Ecto neural progenitor cell (in vitro differentiated cells): ENCODE measurements at places on chromosomes 7 and 10.

DNA sequence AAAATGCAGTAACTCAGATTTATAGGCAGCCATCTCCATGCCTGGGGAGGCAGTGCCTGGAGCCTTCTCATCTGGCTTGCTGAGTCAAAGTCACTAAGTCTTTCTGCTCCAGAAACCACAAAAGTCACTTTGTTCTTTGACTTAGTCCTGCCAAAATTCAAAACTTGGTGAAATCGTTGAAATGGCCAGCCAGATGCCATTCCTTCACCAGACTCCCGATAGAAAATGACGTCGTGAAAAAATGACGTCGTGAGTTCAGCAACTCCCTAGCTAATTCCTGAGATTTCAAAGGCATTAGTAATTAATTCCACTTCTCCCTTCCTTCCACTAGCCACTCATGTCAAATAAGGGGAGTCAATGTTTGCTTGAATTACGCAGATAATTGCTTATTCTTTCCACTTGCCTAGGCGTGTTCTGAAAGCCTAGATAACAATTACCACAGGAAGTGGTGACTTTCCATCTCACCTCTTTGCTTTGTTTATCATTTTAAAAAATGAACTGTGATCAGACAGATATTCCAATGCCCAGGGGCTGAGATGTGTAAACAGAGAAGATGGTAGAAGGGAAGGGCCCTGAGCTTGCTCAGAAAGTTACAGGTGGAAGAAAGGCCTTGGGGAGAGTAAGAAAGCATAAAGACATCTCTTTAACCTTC lies 48.5 kb upstream of the OSBPL3 start:
- DNase-seq, result no peak

- DNase-seq, result no peak
These were observed 8.0 kb upstream of the TNRC18 start for GRCh38 chr7:5431560-5432015.

GRCh38 chr10:89632824-89633223 lies 12.2 kb downstream of the PANK1 start:
- no peak for DNase-seq

- no peak for DNase-seq
These were observed 133.0 kb downstream of the VIPR2 start for GRCh38 chr7:159011722-159012022.

GRCh38 chr10:77726732-77727131 lies 89.1 kb upstream of the KCNMA1 start:
- DNase-seq, result no peak

DNA sequence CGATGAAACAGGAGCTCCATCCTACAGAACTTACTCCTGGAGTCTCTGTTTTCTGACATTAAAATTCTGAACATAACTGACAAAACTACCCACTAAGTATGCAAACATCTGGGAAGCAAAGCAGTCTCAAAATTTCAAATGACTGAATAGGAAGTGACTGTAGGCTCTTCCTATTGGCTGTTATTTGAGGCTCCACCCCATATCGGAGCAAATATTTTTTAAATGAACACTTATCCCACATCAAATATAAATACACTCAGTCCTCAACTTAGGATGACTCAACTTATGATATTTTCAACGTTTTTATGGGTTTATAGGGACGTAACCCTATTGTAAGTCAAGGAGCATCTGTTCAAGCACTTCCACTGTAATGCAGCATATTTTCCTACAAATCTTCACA lies 8.8 kb downstream of the HSPA12A start:
- no peak for DNase-seq

DNA sequence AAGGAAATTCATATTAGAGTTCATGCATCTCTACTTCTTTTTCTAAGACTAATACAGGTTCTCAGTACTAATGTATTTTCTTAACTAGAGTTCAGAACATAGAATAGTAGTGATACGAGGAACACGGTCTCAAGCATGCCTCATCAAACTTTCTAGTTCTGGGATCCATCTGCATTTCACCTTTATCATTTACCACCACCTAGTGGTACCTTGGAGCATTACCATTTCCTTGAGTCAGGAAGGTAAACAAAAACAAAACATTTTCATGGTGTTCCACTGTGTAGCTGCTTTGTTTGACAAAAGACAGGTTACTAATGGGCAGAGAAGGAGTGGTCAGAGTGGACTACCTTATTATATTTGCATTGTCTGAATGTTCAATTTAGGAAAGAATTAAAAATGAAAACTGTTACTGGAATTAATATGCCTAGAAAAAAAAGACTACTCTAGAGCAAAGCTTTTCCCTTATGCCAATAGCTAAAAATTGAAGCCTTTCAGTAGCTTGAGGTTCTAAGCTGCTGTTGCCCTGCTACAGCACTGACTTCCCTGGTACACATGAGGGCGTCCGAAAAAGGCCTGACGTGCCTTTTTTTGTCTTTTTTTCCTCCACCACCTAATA lies 44.5 kb downstream of the STARD3NL start:
- no peak for DNase-seq

GRCh38 chr10:116972131-116972530 lies 32.9 kb downstream of the SHTN1 start:
- no peak for DNase-seq

DNA sequence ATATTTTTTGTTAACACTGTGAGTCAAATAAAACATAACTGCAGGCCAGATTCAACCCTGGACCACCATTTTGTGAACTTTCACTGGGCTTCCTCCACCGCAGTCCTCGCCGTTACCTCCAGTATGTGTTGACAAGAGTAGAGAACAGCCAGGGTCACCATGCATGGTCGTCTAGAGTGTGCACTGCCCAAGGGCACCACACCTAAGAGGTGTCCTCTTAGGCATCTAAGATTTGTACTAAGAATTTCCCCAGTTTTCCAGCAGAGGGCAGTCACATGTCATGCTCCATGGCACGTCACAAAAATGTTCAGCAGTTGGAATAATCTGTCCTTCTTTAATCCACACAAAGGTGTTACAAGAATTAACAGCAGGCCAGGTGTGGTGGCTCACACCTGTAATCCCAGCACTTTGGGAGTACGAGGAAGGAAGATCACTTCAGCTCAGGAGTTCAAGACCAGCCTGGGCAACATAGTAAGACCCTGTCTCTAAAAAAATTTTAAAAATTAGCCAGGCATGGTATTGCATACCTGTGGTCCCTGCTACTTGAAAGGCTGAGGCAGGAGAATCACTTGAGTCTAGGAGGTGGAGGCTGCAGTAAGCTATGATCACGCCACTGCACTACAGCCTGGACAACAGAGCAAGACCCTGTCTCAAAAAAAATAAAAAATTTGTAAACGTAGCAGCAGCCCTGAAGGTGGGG lies 71.2 kb upstream of the FOXK1 start:
- no peak for DNase-seq

- no peak for DNase-seq
These were observed 421.0 kb downstream of the THSD7A start for GRCh38 chr7:11410656-11411644.

GRCh38 chr10:101000127-101000914 lies 713 bp downstream of the LZTS2 start:
- DNase-seq, result no peak

DNA sequence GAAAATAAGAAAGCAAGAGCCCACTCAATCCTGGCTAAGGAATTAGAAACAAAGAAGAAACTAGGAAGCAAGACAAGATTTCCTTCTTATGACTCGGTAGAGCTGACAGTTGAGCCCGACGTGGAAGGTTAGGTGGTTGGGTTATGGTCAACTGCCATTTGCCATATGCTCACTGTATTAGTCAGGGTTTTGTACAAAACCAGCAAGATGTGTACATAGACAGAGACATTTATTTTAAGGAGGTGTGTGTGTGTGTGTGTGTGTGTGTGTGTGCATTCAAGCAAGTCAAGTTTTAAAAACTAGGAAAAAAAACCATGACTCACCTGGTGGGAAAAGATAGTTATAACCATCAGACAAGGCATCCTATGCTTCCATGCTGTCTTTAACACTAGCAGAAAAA lies 158.5 kb downstream of the VPS50 start:
- DNase-seq, result no peak

DNA sequence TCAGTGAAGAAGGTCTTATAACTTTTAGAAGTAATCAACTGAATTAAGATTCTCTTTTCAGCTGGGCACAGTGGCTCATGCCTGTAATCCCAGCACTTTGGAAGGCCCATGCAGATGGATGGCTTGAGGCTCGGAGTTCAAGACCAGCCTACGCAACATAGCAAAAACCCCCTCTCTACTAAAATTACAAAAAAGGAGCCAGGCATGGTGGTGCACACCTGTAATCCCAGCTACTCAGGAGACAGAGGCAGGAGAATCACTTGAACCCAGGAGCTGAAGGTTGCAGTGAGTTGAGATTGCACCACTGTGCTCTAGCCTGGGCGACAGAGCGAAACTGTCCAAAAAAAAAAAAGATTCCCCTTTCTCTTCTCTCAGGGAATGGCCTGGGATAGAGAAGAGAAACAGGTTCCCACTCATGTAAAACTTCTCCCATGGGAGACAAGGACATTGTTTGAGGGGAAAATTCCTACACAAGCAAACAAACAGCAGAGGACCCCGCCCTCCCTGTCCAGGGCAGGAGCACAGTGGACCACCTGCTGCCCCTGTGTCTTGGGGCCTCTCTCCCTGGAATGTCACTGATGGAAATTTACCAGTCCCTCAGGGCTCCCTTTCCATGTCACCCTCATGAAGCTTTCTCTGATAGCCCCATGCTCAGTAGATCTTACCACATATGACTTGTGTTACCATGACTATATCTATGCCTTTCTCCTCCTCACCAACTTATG lies 5.6 kb downstream of the IL2RA start:
- DNase-seq, result peak; percentile 7

- DNase-seq, result peak; percentile 37
These were observed 103.7 kb downstream of the TCERG1L start for GRCh38 chr10:131207584-131208532.

GRCh38 chr10:71259815-71260501 lies 47.6 kb downstream of the UNC5B start:
- DNase-seq, result no peak

GRCh38 chr7:36723951-36724664 lies at the start of gene AOAH:
AOAH (minus strand) TSS chr7:36724494; CDS start chr7:36724148, 346 bp downstream.
- DNase-seq, result no peak

DNA sequence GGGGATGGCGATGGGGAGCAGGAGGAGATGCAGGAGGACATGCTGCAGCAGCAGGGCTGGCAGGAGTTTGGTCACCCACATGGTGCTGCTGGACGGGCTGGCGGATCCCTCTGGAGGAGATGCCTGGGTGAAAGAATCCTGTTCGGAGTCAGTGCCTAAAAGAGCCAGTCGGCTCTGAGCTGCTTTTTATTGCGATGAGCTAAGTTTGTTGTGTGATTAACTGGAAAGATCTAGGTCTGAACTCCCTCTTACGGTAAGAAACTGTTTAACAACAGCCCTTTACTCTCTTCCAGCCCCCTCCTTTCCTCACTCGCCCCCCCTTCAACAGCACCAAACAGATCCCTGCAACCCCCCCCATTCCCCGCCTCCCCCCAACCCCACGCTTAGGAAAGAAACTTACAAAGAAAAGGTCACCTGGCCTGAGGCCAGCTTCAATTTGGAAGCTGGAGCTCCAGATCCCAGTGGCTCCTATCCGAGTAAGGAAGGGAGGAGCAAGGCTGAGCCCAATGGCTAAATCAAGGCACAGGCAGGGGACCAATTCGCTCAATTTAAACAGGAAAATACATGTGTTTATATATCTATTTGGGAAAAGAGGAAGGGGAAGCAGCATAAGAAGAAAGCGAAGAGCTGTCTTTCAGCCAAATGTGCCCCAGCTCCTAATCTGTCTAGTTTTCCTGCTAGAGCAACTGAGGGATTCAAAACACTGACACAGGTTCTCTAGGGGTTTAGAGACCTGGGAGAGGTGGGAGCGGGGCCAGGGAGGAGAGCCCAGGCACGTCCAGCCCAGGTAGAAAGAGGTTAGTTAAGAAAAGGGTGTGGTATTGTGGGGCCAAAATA lies at the start of gene HGF:
TSS of gene HGF (minus strand) at position 157 of the 837 bp plus-strand sequence. CDS start at position 81, 76 bp downstream.
- DNase-seq, result peak; percentile 57

- DNase-seq, result no peak
These were observed 26.8 kb downstream of the PRPF18 start for GRCh38 chr10:13613519-13613918.

GRCh38 chr7:142594078-142594477 lies 155.2 kb upstream of the PRSS1 start:
- DNase-seq, result no peak

GRCh38 chr7:130381468-130382312 lies 1.4 kb downstream of the CPA1 start:
- DNase-seq, result peak; percentile 63

DNA sequence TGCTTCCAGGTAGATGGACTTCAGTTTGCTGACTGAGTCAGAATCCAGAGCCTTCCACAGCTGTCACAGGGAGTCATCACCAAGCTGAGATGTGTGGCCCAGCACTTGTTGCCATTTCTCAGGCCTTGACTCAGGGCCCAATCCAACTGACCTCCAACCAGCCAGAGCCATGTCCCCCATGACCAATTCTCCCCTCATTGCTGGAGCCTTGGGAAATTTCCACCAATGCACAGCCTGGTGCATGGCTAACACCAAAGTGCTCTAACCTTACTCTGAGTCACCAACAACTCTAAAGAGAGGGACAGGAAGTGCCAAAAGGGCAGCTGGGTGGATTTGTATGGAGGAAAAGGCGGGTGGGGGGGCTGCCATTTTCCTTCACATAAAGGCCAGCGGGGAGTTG lies 13.4 kb upstream of the GLI3 start:
- no peak for DNase-seq

DNA sequence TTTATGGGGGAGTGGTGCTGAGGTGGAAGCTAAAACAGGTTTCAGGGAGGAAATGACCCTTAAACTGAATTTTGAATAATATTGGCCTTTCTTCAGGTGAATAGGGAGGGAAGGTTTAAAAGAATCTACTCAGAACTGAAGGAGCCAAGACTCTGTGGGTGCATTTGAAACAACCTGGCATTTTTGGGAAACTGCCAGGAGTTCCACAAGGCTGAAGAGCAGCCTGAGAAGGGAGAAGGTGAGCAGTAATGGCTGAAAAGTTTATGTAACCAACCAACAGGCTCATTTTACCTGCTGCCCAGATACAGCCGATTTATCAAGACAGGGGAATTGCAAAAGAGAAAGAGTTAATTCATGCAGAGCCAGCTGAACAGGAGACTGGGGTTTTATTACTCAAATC lies 4.0 kb upstream of the PANK1 start:
- DNase-seq, result no peak

- no peak for DNase-seq
These were observed 184.7 kb downstream of the EXOC4 start for GRCh38 chr7:133437544-133437943.

- peak; percentile 35 for DNase-seq
These were observed 295.2 kb upstream of the ZNF32 start for GRCh38 chr10:43943818-43944360.

DNA sequence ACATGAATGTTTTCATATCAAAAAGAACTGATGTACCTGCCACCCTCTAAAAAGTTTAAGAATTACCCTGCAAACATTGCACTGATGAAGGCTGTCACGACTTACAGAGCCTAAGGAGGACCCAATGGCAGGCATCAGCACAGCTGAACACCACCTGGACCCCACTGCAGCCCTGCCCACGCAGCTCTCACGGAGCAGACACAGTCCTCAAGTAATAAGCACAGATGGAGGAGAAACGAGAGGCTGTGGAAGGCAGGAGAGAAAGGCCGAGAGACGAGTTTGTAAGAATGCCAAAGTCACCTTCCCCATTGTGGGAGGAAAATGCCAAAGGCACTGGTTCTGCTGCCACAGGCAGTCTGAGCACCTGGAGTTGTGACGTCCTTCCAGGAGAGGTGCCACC lies 135.0 kb downstream of the DLG5 start:
- DNase-seq, result no peak
